ENCODE measurements at places on chromosomes 12 and 14. TPM values are rescaled to one million over a fixed set of nuclear protein-coding genes. Genes with fewer than 3 reads are reported as not detected.

The FRMD6 gene
- total RNA-seq = 4.9 TPM

GRCh38 chr14:85535991-85536832 is 6.3 kb downstream of the FLRT2 start:
- no peak overlapping the region for H3K4me3 ChIP-seq
- no peaks in the 10 kb centered on the region for H3K36me3 ChIP-seq
- no peak for DNase-seq
- H3K27me3 ChIP-seq = peaks cover 43% of the 10 kb centered on the region

- H3K27ac ChIP-seq = no peak overlapping the region
- no peak for DNase-seq
- H3K27me3 ChIP-seq = no peaks in the 10 kb centered on the region
- no peaks in the 10 kb centered on the region for H3K4me1 ChIP-seq
- no peak overlapping the region for H3K4me3 ChIP-seq
Measured at GRCh38 chr14:40523123-40523522, 1083.6 kb upstream of the LRFN5 start.

DNA sequence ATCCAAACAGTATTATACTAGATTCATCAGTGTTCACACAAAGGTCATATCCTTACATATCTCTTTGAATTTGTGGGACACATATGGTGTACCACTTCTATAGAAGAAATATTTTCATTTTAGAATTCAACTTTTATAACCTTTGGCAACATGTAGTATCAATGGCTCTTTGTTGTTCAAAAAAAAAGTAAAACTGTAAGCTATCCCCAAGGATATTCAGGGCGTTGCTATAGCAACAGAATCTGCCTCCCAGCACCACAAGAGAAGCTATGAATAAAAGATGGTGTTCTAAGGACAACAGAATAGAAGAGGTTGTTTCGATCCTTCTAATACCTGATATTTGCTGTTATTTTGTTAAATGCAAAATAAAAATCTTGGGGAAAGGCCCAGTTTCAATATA is 139.3 kb downstream of the BRMS1L start:
- H3K36me3 ChIP-seq = no peaks in the 10 kb centered on the region
- H3K4me1 ChIP-seq = no peaks in the 10 kb centered on the region
- no peak for DNase-seq
- peaks cover 4% of the 10 kb centered on the region for H3K27me3 ChIP-seq
- H3K4me3 ChIP-seq = no peak overlapping the region
- no peak overlapping the region for H3K27ac ChIP-seq

DNA sequence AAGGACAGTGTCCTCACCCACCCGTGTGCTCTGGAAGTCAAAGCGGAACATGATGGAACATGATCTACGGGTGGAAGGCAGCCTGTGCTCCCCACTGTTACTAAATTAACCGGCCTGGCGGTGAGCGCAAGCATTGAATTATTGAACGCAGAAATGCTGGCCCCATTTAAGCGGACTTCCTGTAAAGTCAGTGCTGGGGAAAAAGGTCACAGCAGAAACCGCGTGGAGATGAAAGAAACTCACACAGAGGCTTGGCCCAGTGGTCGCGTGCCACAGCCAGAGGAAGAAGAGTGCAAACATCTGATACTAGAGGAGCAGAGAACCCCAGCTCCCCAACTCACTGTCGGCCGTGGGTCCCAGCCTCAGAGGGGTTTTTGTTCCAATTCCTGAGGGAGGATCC is 321.2 kb downstream of the ADGRD1 start:
- no peak overlapping the region for H3K4me3 ChIP-seq
- no peak overlapping the region for H3K27ac ChIP-seq
- no peaks in the 10 kb centered on the region for H3K36me3 ChIP-seq

- H3K27me3 ChIP-seq = no peaks in the 10 kb centered on the region
- no peaks in the 10 kb centered on the region for H3K36me3 ChIP-seq
- H3K4me3 ChIP-seq = no peak overlapping the region
- peaks cover 38% of the 10 kb centered on the region for H3K4me1 ChIP-seq
- no peak overlapping the region for H3K27ac ChIP-seq
- no peak for DNase-seq
Measured at GRCh38 chr12:13095266-13095995, 8.0 kb downstream of the GSG1 start.

The AKAP3 gene
- 3.5 TPM for total RNA-seq

The PYGL gene
- 1.6 TPM for total RNA-seq

DNA sequence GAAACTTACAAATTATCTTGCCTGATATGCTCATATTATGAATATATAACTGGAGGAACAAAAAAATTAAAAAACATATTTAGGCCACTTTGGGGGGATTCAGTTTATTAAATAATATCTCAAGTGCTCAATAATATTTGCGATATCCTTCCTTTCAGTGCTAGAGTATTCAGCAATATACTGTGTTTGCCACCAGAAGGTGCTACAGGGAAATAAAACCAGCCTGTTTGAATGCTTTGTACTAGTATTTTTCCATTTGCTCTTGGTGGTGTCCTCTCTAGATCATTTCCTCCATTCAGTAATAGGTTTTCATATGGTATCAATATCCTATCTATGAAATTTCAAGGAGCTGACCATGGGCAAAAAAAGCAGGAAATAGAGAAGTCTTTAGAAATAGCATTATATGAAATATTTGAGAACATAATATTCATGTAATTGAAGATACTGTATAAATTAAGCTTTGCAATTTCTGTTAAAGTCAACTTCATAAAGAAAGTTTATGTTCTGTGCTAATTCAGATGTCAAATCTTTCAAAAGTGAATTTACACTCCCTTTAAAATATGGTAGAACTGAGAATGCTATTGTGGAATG is 106.2 kb upstream of the NAV3 start:
- no peak for DNase-seq
- no peak overlapping the region for H3K4me3 ChIP-seq
- H3K27ac ChIP-seq = no peak overlapping the region
- H3K27me3 ChIP-seq = no peaks in the 10 kb centered on the region
- H3K36me3 ChIP-seq = no peaks in the 10 kb centered on the region
- no peaks in the 10 kb centered on the region for H3K4me1 ChIP-seq

DNA sequence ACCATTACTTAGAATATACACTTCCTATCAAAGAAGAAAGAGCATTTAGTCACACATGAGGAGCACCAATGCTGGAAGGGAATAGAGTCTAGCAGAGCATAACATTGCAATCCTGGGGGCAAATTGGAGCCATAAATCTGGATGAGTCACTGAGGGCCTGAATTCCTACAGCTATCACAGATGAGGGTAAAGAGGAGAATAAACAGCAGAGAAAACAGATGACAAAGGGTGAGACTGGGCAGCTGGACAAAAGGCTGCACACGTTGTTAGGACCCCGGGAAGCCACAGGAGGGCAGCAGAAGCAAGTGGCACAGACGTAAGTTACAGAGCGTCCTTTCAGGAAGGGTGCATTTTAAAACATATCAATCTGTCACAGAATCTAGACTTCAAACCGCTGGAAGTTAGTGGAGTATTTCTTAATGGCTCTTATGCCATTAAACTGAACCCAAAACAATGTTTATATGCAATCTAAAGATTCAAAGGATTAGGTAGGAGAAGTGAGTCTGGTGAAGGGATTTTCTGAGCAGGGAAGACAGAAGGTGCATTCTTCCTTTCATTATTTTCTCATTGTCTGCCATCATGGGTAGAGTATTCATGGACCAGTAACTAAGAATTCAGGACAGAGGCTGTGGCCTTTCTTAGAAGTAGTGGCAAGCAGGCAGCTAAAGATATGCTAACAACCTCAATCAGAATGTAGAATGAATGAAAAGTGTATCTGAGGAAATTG is 159.8 kb upstream of the DAAM1 start:
- H3K36me3 ChIP-seq = no peaks in the 10 kb centered on the region
- H3K4me3 ChIP-seq = no peak overlapping the region
- H3K4me1 ChIP-seq = peaks cover 4% of the 10 kb centered on the region

DNA sequence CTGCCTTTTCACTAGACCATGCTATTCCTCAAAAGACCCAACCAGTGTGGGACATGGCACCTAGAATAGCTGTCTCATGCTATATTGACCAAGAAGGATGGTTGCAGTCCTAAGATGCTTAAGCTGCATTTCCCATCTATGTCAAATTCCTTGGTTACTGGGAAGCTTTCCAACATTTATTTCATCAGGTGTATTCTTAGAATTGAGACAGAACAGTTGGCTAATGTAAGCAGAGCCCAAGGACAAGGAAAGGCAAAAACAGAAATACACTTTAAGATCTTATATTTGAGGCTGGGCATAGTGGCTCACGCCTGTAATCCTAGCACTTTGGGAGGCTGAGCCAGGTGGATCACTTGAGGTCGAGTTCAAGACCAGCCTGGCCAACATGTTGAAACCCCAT is 24.7 kb downstream of the ARG2 start:
- DNase-seq = no peak
- peaks cover 17% of the 10 kb centered on the region for H3K4me1 ChIP-seq
- peaks cover 12% of the 10 kb centered on the region for H3K36me3 ChIP-seq
- no peak overlapping the region for H3K4me3 ChIP-seq
- no peak overlapping the region for H3K27ac ChIP-seq

The PLEKHG7 gene
- total RNA-seq = not detected

DNA sequence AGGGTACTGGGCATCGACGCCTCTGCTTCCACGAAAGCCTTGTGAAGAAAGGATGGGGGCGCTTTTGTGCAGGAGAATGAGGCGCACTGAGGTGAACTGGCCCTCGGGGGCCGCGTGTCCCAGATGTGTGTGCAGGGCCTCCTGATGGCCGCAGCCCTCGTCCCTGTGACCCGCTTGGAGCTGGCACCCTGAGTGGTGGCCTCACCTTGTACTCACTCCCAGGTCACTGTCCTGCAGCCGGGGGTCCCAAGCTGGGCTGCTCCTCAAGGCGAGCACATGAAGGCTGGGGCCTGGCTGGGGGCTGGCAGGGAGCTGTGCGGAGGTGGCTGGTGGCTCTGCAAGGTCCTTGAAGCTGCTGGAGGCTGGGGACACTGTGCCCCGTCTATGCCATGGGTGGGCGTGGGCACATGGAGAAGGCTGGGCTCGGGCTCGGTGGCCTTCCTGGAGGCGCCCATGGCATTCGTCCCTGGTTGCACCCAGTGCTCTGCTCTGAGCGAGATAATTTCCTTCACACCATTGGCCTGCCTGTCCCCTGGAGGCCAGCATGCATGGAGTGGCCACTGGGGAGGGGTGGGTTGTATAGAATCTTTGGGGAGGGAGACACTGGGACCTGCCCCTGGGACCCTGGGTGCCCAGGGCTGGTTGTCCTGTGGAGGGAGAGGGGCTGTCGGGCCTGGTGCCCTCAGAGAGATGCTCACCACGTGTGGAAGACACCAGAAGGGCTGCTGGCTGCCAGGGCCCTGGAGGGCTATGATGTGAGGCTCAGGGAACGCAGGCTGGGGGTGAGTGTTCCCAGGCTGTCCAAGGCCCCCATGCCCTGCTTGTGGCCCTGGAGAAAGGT is 79.3 kb downstream of the TMEM121 start:
- no peak for DNase-seq
- no peak overlapping the region for H3K4me3 ChIP-seq
- H3K27ac ChIP-seq = no peak overlapping the region
- no peaks in the 10 kb centered on the region for H3K27me3 ChIP-seq
- H3K4me1 ChIP-seq = peaks cover 4% of the 10 kb centered on the region

The MYF6 gene
- not detected for total RNA-seq

The AMIGO2 gene
- 12.5 TPM for total RNA-seq

The SLC25A47 gene
- not detected for total RNA-seq

The PXMP2 gene
- total RNA-seq = 14.3 TPM

DNA sequence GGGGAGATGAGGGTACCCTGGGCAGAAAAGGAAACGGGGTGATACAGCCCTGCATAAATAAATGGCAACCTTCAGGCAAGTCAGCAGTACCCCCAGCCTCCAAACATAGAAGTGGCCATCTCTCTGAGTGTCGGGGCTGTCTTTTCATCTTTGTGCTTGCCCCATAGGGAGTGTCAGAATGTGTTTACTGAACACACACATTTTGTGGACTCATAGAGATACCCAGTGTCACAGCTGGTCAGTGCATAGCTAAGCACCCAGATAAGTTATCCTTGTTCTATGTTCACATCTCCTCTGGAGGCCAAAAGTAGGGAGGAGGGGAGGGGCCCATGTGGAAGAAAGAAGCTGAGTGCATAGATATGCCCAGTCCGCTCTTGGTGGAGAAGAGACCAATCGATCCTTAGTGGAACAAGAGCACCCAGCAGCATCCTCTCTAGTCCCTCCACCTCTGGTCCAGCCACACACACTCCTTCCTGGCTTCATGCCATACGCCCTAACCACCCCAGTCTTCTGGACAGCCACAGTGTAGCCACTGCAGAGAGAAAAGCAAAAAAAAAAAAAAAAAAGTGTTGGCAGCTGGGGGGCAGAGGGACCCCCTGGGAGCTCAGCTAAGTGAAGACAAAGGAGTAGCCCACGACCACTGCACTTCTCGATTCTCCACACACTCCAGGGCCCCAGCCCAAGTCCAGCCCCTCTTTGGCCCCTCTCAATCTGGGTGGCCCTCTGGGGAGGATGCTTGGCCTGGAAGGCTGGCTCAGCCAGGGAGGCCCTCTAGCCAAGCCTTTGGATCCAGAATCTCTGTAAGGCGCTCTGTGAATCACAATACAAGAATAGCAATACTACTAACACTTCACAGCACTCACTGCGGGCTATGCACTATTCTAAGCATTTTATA is 2.6 kb downstream of the ITGA7 start:
- H3K4me1 ChIP-seq = peaks cover 12% of the 10 kb centered on the region
- peaks cover 22% of the 10 kb centered on the region for H3K27me3 ChIP-seq
- H3K36me3 ChIP-seq = no peaks in the 10 kb centered on the region
- no peak overlapping the region for H3K27ac ChIP-seq

DNA sequence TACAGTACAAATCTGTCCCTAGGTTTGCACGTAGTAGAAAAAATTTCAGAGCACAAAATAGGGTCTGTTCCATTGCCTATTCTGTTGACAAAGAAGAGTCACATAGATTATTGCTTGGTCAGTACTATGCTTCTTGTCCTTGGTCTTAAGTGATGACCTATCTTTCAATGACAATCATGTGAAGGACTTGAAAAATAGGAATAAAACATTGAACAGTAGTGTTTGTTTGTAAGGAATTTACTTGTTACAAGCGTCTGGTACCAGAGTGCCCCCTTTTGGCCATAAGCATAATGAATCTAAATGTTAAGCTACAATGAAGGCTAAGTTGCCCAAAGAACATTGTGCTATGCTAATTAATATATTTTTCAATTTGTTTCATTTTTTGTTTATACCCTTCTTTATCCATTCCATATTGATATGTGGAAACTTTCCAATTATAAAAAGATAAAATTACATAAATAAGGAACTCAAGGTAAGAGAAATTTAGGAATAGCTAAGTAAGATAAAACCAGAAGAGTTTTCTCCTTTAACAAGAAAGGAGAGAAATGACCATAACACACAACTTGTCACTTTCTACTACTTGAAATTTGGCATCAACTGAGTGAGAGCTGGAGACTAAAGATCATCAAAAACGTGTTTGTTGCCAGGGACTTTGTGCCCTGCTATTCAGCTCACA is 204.7 kb downstream of the EPS8 start:
- H3K4me3 ChIP-seq = no peak overlapping the region
- DNase-seq = peak; percentile 50
- H3K27me3 ChIP-seq = no peaks in the 10 kb centered on the region
- no peaks in the 10 kb centered on the region for H3K36me3 ChIP-seq
- H3K27ac ChIP-seq = no peak overlapping the region
